CD4-positive, alpha-beta T cell treated with Interleukin-10 for 1 hour (primary cell): ENCODE measurements at places on chromosomes 5 and 9.

GRCh38 chr5:142063878-142064331, 44.7 kb upstream of the NDFIP1 start:
- DNase-seq: peak; percentile 51

DNA sequence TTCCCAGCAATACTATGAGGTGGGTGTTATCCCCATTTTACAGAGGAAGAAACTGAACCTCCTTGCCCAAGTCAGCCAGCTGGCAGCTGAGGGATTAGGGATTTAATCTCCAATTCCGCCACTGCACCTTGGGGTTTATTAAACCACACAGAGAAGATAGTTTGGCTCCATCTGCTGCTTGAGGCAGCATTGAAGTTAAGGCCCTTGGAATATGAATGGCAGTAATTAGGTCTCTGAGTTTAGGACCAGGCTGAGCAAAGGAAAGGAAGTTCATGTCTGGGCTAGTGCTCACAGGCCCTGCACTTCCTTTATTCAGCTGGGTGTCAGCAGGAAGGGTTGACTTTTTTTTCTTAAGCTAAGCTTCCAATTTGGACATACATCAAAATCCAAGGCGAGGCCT, 86.9 kb upstream of the GDNF start:
- DNase-seq: no peak

- DNase-seq: no peak
Observed at GRCh38 chr5:180235077-180235476, 26.1 kb upstream of the RASGEF1C start.

- DNase-seq: no peak
Observed at GRCh38 chr9:87829756-87830155, 52.9 kb upstream of the SPATA31E1 start.

- DNase-seq: no peak
Observed at GRCh38 chr9:99235926-99236634, 14.0 kb downstream of the SEC61B start.

DNA sequence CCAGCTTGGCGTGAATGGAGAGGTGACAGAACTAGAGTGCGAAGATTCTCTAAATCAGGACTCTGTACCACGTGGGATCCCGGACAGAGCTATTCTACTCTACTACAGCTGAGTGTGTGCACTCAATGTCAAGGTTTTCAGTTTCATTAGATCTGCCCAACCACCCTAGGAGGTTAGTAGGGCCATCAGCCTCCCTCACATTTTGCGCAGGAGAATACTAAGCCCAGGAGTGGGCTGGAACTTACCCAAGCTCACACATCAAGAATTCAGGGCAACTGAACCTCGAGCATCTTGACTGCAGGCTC, 68.3 kb upstream of the TBC1D2 start:
- DNase-seq: no peak

DNA sequence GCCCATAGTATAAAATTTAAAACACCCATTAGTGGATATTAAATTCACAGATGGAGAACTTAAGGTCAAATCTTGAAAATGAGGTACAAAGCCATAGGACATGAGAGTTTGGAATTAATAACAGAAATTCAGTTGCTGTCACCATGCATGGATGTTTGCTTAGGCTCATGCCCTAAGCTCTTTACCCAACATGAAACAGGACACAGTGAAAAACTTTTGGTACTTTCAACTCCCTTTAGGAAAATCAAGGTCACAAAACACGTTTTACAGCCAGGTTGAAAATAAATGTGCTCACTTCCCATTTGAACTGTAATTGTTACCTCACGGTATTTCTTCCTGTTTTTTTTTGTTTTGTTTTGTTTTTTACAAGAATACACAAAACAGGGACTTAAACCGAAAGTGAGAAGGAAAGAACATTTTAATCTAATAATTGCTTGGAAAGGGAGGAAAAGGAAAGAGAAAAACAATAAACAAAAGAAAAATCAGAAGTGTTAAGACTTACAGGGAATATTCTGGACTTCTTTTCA, 6.1 kb upstream of the TOPORS start:
- no peak for DNase-seq

- no peak for DNase-seq
Observed at GRCh38 chr9:127966416-127967150, 14.2 kb downstream of the EEIG1 start.

GRCh38 chr5:159515197-159515596, 184.9 kb upstream of the IL12B start:
- no peak for DNase-seq

GRCh38 chr9:21558615-21559401, 76.7 kb upstream of the IFNE start:
- DNase-seq: no peak

DNA sequence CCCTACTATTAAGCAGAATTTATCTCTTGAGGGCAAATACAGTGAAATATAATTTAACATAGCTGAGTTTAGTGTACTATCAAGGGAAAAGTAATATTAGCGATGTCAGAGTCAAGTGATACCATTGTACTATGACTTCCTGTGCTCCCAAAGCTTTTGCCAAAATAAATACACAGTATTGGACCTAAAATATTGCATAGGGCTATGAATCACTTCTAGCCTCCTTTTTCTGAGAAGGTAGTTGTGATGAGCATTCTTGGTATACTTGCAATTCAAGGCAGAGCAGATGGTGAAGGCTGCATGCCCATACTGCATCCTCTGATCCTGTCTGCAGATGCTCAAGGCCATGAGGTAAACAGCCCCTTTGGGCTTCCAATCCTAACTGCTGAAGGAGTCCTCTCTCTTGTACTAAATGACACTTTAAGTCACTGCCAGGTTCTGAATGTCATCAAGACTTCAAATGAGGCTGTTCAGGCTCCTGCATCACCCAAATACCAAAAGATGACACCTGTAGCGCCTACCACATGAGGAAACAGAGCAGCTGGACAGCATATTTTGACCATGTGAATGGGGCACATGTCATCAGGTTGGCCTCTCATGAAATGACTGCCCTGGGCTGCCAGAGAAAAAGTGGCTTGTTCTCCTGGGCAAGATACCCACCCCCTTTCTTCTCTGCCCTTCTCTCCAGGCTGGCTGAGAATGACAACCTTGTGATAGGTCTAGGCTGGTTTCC, 29.7 kb upstream of the PPP2CA start:
- no peak for DNase-seq

DNA sequence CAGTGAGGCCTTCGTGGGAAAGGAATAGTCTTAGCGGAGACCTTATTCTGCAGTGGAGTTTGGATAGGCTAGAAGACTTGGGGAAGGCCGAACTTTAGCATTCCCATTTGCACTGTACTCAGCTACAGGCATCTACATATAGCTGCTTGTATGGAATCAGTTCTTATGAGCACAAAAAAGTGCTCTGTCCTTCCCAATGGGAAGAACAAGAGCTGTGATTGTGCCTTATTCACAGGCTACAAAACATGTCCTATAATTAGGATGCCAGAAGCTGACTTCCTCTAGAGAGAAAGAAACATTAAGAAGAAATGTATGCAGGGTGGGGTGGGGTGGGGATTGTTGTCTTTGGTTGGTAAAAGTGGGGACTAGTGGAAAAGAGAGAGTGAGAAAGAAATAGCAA, 154.7 kb downstream of the ATP10B start:
- no peak for DNase-seq

- DNase-seq: no peak
Observed at GRCh38 chr5:41325074-41325473, 111.7 kb upstream of the C6 start.
